AG04449 (cell line): ENCODE measurements at places on chromosomes 12 and 14.

- DNase-seq: no peak
Measured at GRCh38 chr14:28767030-28767852, 654 bp downstream of the FOXG1 start.

DNA sequence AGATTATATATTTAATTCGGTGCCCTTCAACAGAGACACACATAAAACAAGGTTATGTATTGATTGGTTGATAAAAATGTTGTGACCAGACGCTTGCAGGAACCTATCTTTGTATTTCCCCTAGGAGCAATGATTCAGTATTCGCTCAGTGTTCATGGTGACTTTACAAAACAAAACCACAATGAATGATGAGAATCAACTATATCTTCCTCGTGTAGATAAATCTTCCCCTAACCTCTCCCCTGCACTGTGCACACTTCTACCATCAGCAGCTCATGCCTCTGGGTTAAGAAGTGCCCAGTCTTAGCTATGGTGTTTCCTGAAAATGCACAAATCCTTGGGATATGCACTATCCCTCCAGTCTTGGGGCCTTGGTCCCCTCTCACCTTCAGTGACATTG is 16.3 kb downstream of the RIN3 start:
- no peak for DNase-seq

GRCh38 chr12:32505067-32505945 is 105.9 kb downstream of the FGD4 start:
- no peak for DNase-seq

- DNase-seq: no peak
Measured at GRCh38 chr14:62943202-62943601, 102.1 kb downstream of the KCNH5 start.

GRCh38 chr12:3119756-3120601 is 42.8 kb downstream of the TSPAN9 start:
- DNase-seq: peak; percentile 41

DNA sequence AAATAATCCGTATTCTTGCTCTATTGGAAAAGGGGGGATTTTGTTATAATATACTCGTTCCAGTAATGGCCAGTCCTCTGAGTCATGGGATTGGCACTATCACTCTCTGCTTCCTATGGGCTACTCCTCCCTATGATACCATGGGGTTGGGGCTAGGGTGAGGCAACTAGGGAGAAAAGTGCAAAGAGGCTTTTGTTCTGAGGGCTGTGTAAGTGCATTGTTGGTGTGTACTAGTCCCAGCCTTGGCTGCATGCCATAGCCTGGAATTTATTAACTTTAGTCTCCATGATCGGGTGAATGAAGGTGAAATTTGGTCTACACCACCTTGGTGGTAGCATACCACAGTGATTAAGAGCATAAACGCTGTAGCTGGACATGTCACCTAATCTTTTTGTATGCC is 247.6 kb downstream of the RPAP3 start:
- DNase-seq: no peak

DNA sequence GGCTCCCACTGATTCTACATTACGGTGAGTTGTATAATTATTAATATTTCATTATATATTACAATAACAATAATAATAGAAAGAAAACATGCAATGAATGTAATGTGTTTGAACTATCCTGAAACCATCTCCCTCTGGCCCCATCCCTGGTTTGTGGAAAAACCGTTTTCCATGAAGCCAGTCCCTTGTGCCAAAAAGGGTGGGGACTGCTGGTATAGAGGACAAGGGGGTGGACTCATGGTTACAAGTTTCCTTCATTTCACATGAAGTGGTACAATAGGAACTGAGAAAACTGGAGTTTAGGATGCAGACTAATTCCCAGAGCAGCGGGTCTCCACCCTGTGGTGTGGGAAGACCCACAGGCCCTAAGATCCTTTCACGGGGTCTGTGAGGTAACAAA is 3.0 kb upstream of the C1RL start:
- no peak for DNase-seq

DNA sequence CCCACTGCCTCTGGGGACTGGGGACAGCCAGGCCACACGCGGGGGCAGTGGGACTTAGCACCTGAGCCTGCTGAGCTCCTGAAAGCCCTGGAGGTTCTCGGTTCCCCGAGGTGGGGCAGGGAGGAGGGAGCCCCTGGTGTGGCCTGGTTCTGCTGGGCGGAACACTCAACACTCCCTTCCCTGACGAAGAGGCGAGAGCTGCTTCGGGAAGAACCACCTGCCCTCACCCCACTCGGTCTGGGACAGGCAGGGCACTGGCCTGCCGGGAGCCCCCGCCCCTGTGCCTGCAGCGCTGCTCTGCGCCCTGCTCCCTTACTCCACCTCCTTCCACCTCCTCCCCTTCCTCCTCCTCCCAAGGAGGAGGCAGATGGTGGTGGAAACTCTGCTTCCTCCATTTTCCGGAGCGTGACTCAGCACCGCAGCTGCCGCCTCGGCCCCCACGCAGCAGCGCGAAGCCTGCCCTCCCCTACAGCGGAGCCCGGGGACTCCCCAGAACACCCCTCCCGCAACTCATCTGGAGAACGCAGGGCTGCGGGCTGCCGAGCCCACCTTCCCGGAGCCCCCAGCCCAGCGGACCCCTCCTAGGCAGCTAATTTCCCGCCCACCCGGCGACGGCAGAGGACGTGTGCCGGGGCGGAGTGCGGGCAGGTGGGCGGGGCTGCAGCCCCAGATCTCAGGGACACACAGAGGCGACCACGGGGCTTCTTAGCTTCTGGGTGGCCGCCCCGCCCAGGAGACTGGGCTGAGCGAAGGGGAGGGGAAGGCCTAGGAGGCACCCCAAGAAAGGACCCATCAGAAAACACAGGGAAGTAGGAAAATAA is 11.7 kb upstream of the INF2 start:
- DNase-seq: no peak

DNA sequence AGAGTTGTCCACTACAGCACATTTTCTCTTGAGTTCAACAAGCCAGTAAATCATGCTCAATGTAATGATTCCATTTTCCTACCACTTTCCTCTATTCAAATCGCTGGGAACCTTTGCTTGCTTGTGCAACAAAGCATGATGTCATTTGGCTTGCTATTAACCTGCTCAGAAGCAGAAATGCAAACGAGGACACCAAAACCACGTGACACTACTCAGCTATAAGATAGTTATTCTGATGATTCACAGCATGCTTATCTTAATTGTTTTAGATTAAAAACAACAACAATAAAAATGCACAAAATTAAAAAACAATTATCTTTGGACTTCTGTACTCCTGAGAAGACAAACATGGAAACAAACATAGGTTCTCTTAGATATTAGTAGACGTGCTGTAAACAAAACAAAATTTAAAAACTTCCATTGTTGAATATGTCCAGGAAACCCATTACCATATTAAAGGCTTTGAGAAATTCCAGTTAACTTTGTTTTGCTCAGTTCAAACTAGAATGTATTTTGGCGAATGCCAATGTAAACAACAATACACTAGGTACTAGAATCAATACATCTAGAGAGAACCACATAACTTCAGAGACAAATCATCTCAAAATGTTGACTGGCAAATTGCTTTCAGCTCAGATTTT is 77.5 kb upstream of the KRAS start:
- no peak for DNase-seq

DNA sequence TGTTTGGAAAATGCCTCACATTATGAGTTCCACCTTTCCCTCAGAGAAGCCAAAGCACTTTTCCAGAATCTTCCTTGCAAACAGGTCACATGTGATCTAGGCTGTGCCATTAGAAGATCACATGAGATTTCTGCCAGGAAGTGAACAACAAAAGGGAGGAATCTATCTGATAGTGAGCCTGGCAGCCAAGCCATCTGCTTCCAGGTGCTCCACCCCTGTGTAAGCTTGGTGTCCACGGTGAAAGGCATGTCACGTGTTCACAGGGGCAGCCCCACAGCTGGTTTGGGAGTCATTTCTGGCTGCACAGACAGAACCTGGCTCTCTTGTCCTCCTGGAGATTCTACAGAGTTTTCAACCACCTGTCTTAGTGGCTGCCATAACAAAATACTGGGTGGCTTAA is 3.5 kb upstream of the KSR2 start:
- no peak for DNase-seq

GRCh38 chr12:118312578-118312977 is 60.1 kb downstream of the TAOK3 start:
- DNase-seq: no peak

- no peak for DNase-seq
Measured at GRCh38 chr12:49470986-49471385, 67.8 kb upstream of the KCNH3 start.

- DNase-seq: no peak
Measured at GRCh38 chr12:29625359-29625953, 128.0 kb upstream of the OVCH1 start.

- DNase-seq: no peak
Measured at GRCh38 chr14:62002642-62003041, 240.4 kb downstream of the SNAPC1 start.

- no peak for DNase-seq
Measured at GRCh38 chr12:92270521-92270920, 124.9 kb upstream of the BTG1 start.

- DNase-seq: no peak
Measured at GRCh38 chr12:122052285-122052684, 26.3 kb upstream of the MLXIP start.

DNA sequence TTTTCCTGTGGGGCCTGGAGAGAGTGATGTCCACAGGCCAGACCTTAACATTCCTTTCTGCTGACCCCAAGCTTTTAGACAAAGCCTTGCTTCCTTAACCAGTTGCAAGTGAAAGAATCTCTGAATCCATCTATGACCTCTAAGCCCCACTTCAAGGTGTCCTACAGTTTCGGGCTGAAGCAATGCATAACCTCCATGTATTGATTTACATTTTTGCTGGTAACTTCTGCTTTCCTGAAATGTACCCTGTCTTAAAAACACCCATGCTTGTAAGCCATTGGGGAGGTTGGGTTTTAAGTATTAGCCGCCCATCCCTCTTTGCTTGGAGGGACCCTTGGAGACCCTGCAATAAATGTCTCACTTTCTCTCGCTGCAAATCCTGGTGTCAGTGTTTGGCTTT is 190.6 kb downstream of the VRK1 start:
- DNase-seq: no peak

GRCh38 chr14:75379246-75379929 is 48.4 kb upstream of the JDP2 start:
- DNase-seq: no peak

- no peak for DNase-seq
Measured at GRCh38 chr12:117118838-117119591, 19.8 kb upstream of the TESC start.
